Stimulated activated CD4-positive, alpha-beta T cell treated with anti-CD3 and anti-CD28 coated beads, Interleukin-15, amount 100 ng/mL, for 48 hours (primary cell): ENCODE measurements at places on chromosomes 16 and 17.

GRCh38 chr16:11542069-11542744 is 44.5 kb downstream of the LITAF start:
- no peak for DNase-seq

DNA sequence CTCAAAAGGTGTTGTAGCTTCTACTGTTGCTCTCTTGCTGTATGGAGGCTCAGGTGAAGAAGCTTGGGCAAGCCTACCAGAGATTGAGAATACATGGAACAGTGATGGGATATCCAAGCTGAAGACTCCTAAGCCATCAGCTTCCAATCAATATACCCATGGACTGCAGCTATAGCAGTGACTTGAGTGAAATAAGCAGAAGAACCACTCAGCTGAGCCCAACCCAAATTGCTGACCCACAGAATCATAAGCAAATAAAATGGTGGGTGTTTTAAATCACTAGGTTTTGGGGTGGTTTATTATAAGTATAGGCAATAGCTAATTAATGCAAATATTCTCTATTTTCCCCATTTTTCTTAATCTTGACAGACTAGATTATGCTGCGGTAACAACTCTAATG is 147.7 kb upstream of the SALL1 start:
- DNase-seq: no peak

DNA sequence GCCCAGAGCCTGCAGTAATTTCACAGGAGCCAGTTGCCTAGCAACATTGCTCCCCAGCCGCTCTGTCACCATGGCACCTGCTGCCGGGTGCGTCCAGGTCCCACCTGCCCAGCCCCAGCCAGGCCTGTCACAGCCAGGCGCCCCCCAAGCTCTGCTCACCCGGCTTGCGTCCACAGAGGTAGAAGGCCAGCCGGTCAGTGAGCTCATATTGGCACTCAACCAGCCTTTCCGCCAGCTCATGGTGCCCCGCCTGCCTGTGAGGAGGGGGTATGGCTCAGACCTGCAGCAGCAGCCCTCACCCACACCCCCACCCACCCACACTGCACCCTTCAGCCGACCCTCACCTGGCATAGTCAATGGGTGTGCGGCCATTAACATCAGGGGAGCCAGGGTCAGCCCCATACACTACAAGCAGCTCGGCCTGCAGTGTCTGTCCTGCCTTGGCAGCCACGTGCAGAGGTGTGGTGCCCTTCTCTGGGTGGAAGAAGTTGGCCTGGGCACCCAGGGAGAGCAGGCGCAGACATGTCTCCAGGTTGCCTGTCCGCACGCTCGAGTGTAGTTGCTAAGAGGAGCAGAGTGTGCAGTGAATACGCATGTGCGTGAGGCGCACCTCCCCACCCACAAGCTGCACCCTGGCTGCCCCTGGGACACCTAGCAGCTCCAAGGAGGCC is 7.7 kb downstream of the GIT1 start:
- DNase-seq: no peak

DNA sequence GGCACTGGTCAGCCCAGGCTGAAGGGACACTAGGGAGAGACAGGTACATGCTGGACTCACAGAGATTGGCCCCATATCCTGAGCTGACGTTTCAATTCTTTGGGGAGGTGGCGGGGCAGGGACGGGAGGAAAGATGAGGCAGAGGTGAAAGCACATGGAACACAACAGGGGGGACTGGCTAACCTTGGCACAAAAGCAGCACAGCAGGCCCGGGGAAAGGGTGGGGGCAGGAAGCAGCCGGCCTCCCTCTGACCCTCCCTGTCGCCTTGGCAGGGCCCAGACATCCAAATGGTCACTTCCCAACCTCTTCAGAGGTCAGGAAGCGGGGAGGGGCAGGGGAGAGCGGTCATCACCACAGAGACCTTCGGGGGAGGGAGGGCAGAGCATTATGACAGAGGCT is 6.6 kb downstream of the VAT1 start:
- DNase-seq: no peak

GRCh38 chr17:5226940-5227878 is 7.5 kb downstream of the SCIMP start:
- no peak for DNase-seq

DNA sequence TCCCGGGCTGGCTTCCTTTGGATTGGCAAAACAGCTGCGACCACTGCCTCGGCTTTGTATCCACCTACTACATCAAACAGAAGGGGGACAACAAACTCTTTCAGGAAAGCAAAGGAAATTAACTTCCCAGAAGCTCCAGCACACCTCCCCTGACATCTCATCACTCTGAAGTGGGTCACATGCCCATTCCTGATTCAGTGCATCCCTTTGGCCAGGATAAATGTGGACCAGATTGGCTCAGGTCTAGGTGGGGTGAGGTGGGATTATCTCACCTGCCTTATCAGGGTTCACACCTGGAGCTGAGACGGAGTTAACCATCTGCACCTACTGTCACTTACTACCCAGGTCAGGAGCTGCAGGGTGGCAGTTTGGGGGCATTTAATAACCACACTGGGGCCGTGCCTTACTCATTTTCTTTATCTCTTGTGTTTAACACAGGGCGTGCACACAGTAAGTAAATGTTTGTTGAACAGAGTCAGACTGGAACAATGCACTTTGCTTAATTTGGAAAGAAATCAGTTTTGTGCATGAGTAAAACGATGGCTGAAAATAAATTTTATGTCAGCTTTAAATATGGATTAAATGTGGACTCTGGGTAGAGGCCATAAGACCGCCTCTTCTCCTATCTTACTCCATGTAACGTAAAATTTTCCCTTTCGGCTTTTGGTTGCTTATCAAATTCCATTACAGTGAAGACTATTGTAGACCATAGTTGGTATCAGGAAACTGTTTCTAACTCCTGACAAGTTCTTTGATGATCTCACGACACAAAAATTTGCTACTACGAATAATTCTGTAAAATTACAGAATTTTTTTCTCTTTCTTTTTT is 36.0 kb downstream of the IQCK start:
- DNase-seq: no peak

DNA sequence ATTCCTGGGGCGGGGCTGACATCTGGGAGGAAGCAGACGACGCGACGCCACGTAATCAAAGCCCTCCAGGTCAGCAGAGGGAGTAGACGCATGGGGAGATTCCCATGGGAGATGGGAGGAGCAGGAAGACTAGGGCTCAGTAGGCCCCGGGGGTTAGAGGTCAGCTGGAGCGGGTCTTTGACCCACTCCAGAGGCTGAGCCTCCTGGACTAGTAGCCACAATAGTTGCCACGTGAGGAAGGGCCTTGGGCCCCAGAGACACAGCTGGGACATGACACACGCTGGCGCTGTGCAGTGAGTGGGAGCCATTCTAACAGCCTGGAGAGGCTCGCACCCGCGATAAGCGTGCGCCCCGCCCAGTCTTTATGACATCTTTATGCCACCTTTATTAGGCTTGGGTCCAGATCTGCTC is 95.7 kb upstream of the AMZ2 start:
- DNase-seq: no peak

- no peak for DNase-seq
These were observed 321.3 kb downstream of the RBFOX1 start for GRCh38 chr16:7653746-7654461.

GRCh38 chr16:47250983-47251382 is 107.2 kb upstream of the NETO2 start:
- no peak for DNase-seq

DNA sequence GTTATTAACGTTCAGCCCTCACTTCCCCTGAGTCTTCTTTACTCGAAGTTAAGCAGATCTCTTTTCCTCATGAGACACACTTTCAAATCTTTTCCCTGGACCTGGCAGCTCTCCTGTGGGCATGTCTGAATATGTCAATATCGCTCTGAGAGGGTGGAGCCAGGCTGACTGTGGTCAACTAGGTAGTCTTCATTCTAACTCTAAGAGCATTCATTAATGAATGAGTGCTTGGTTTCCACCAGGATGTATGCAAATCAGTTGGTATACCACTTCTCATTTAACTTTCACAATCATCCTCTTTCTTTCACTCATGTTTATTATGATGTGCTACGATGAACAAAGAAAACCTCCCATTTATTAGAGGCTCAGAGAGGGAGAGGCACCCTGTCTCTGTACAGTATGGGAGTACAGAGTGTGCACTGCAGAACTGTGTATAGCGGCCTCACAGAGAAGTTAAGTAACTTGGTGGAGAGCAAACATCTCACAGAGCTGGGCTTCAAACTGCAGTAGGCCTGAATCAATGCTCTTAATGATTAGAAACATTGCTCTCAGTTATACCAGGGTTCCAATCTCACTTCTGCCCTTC is 39.9 kb downstream of the OTOA start:
- no peak for DNase-seq

- peak; percentile 7 for DNase-seq
These were observed 246.2 kb downstream of the KATNIP start for GRCh38 chr16:27795992-27796614.

DNA sequence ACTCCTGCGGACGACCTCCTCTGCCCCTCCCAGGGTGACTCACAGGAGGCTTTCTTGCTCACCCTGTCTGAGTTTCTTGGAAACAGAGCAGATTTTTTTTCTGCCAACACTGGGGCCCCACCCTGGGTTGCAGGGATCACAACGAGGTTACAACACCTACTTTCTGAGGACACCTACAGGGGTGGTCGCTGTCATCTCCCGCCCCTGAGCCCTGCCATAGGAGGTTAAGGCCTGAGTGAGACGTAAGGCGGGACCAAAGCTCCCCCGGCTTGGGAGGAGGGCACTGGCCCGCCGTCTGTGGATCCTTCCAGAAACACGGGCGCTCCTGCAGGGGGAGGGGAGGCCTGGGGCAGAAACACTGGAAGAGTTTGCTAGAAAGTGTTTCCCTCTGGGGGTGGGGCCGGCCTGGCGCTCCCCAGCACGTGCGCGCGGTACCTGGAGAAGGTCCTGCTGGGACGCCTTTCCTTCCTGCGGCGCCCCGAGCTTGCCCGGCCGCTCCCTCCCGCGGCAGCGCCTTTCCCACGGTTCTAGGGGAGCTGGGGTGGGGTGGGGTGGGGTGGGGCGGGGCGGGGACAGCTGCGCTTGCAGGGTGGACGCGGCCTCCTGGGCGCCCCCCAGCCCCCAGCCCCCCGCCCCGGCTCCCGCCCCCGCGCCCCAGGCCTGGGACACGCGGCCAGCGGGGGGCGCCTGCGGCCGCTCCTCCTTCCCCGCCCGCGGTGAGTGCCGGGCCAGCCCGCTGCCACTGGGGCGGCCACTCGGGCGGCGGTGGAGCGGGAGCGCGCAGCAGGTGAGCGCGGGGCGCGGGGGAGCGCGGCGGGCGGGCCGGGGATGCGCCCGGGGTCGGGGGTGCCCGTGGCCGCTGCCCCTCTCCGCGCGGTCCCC is 20.7 kb upstream of the ADCY7 start:
- DNase-seq: no peak

DNA sequence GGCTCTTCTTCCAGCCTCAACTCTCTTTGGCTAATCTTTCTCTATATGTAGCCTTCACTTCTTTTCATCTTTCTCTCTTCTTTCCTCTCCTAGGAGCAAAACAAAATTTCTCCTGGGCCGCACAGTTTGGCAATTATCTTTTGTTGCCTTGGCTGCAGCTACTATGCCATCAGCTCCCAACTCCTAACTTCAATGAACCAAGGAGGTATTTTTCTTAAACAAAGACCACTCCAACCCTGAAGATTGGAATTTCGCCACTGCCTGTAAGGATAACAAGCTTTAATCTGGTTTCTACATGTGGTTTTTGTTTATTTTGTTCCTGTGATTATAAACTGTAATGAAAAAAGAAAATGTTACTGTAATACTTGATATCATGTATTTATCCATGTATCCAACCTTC is 2.3 kb upstream of the SCPEP1 start:
- no peak for DNase-seq

DNA sequence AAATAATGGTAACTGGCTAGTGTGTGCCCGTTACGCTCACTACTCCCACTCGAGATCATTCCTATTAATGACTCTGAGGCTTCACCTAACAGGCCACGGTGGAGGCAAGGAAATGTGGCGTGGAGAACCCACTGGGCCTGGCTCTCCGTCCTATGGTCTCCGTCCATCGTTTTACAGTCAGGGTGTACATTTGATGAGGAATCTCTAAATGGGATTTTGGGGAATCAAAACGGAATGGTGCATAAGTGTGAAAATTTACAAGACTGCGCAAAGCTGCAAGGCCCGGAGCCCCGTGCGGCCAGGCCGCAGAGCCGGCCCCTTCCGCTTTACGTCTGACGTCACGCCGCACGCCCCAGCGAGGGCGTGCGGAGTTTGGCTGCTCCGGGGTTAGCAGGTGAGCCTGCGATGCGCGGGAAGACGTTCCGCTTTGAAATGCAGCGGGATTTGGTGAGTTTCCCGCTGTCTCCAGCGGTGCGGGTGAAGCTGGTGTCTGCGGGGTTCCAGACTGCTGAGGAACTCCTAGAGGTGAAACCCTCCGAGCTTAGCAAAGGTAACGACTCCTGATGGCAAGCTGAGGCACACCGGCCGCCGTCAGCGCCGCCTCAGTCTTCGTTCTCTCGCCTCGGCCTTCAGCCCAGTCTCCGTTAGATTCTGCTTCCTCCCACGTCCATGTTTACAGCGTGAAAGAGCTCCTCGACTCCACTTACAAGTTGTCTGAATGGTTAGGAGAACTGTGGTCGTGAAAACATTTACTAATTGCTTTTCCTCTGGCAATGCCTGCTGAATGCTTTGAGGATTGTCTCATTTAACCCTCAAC is at the start of gene RAD51C:
Gene RAD51C (plus strand): TSS at position 364 of the 817 bp plus-strand sequence. CDS start 42 bp downstream, at position 406.
- DNase-seq: peak; percentile 86

DNA sequence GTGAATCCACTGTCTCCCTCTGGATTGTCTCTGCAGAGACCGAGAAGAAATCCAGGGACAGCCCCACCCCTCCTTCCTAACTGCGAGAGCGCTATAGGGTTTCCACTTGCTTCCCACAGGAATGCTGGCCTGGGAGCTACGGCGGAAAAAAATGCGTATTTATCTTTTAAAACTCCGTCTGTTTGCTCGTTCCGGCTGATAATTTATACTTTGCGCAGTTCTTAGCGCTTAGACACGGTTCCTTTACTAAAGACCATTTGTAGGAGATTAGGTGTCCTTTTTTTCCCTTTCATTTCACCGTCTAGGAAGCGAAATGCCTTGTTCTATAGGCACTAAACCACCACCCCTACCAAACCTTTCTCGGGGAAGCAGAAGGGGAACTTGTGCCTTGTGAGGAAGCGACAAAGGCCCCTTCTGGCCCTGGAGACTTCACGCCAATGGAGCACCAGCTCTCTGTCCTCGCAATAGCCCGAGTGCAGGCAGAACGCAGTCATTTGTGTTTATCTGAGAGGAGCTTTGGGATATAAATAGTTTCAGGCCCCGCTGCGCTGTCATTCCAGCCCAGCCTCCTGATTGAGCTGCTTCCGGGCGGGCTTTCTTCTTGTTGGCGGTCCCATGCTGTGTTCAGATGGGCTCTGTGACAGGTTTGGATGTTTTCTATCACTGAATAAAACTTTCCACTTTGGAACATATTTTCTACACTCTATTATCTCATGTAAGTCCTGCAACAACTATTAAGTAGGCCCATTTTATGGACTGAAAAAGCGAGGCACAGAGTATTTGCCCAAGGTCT is 791 bp upstream of the SUPT4H1 start:
- DNase-seq: no peak

DNA sequence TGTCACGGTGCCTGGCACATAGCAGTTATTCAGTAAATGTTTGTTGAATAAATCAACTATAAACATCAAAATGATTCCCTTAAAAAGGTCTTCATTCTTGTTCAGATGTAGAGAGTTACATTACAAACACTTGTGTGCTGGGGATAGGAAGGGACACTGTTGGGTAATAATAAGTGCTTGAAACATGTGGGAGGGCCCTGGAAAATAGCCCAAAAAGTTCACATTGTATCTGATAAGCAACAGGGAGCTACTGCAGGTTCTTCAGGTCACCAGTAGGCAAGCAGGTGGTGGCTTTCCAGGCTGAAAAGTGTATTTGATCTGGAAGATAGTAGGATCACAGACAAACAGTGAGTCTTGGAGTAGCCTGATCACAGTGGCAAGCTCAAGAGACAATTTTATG is 19.0 kb upstream of the ZNF652 start:
- no peak for DNase-seq

GRCh38 chr17:74244548-74244947 is 29.5 kb upstream of the DNAI2 start:
- no peak for DNase-seq
